ENCODE measurements at places on chromosomes 12 and 14.

GRCh38 chr12:7716381-7716780 is 5.1 kb downstream of the DPPA3 start:
- no peak for DNase-seq

- DNase-seq = no peak
Measured at GRCh38 chr12:48691826-48692487, 9.9 kb upstream of the KANSL2 start.

GRCh38 chr14:95258754-95259593 is 60.7 kb downstream of the CLMN start:
- no peak for DNase-seq

DNA sequence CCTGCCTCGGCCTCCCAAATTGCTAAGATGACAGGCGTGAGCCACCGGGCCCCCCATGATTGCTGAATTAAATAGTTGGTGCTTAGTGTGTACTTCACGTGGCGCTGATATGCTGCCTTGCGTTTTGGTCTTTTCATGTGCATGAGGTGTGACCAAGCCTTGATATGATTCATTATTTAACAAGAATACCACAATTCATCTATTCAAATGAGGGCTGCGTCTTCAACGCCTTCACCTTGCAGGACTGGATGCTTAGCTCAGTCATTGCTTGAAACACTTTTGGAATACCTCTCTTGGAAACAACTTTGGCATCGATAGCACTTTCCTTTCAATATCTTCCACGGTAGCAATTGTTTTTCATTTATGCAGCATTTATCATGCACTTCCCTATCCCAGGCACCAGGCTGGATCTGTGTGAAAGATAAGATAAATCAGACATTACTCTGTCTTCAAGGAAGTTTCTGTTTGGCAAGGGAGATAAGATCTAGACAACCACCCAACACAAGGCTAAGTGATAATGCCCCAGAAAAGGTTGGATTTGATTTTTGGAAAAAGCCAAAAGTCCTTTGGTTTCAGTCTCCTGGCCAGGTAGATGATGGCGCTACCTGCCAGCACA is 1.3 kb upstream of the TEAD4 start:
- DNase-seq = no peak

DNA sequence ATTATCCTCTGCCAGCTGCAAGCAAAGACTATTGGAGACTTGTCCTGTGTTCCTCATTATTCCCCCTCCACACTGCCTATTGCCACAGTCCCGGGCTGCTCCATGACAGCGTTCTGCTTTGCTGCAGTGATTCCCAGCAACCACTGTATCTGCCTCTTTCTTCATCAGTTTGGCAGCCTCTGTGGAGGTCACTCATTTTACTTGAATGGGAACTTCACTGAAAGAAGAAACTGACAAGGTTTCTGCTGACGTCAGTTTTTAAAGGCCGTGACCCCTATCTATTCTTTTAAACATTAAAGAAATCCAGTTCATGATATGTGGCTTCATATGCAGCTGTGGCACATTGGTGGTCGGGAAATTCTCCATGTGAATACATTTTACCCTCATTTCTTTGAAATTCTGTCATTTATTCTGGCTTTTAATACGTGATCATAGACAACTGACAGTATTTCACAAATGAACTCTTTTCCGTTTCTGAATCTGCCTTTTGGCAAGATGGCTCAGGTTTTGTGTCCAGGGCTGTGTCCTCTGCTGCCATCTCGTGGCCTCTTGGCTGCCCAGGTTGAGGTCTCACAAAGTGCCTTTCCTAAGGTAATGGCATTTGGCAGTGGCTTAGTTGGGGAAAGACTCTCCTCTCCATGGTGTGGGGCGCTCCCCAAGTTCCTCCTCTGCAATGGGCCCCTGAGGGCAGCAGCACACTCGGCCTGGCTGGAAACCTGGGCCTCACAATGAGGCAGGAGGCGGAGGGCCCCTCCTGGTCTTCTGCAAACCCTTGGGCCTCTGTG is 5.8 kb downstream of the TMEM253 start:
- peak; percentile 67 for DNase-seq

DNA sequence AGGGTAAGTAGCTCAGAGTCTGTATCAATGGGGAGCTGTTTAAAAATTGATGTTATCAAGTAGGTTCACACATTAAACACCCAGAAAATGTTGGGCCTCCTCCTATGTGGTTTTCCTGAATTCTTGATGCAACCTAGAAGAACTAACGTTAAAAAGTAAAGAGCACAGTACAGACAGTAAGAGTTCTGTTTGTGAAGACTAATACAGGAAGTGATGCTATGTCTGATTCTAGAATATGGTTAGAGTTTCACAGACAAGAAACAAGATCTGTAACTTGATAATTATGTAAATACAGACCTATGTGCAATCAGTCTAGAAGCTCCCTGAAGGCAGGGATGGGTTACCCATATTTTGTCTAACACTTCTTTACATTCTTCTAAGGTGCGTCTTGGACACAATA is 214.9 kb upstream of the BTG1 start:
- DNase-seq = no peak

DNA sequence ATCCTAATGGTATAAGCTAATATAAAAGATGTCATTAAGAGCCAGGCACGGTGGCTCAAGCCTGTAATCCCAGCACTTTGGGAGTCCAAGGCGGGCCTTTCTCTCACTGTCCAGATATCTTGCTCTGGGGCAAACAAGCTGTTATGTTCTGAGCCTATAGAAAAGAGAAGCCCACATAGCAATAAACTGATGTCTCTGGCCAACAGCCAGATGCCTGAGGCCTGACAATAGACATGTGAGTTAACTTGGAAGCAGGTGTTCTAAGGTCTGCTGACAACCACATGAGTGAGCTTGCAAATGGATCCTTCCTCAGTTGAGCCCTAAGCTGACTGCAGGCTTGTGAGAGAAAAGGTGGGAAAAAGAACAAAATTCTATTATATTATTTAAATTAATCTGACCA is 25.0 kb downstream of the YAF2 start:
- DNase-seq = no peak

DNA sequence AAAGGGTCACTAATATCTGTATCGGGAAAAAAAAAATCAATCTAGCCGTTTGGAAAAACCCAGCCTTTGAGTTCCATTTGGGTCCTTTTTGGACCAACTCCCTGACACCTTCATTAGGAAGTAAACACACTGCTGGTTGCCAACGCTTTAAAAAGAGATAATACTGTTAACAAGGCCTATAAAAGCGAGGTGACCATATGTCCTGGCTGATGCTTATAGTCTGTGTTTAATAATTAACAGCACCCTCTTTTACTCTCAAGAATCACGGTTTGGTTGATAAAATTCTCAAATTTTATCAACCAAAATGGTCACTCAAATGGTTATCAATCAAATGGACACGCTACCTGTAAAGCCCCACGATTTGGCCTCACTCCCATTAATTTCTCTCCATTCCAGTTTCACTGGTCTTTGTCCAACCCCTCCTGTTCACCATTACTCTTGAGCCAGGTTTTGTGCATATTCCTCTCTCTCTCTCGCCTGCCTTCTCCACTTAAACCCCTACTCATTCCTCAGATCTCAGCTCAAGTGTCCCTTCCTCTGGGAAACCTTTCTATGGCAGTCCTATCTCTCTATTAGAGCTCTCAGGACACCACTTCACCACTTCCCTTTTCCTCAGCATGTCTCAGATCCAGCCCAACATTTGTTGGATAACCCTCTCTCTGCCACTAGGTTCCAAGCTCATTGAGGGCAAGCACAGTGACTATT is 9.5 kb downstream of the BTG1 start:
- no peak for DNase-seq

DNA sequence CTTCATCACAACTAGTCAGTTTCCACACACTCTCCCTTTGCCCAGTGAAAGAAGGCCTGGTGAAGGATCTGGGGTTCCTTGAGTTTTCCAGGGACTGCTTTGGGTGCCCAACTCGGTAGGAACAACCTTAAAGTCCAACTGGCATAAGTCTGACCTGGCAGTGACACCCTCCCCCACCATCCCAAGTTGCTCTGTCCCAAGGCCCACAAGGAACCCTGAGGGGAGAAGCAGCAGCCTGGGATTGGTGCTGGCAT is 1.6 kb downstream of the KMT2D start:
- DNase-seq = no peak

GRCh38 chr12:16612647-16613046 is 6.7 kb upstream of the LMO3 start:
- no peak for DNase-seq

DNA sequence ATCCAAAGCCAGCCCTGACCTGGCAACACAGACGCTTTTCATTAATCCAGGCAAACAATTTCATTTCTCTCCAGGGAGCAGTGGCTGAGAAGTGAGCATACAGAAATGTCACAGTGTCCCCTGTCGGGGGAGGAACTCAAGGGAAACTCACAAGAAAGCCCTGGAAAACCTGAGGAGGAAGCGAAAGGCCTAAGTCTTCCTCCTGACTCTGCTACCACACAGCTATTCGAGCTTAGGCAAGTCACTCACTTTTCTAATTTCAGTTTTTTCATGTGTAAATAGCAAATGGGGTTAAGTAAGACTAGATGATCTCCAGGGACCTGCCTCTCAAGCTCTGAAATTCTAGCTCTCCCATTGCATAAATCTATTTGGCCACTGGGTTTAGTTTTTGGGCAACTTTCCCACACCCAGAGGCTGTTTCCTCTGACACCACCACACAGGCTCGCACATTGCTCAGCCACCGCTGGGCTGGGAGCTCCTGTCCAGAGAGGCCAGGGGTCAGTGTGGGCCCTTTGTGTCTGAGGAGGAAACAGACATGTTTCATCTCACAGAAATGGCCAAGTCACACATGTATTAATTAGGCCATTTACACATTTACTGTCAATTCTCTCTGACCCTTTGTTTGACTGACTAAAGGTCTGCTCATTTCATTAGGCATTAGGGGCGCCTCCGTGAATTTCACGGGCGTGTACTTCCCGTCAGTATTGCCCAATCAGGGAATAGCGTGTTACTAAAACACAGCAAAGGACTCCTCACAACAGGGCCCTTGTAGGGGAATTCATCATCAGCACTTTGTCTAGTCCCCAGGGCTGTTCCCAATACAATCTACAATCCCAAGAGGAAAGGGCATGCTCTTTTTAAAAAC is 9.8 kb upstream of the PNMA1 start:
- peak; percentile 93 for DNase-seq

DNA sequence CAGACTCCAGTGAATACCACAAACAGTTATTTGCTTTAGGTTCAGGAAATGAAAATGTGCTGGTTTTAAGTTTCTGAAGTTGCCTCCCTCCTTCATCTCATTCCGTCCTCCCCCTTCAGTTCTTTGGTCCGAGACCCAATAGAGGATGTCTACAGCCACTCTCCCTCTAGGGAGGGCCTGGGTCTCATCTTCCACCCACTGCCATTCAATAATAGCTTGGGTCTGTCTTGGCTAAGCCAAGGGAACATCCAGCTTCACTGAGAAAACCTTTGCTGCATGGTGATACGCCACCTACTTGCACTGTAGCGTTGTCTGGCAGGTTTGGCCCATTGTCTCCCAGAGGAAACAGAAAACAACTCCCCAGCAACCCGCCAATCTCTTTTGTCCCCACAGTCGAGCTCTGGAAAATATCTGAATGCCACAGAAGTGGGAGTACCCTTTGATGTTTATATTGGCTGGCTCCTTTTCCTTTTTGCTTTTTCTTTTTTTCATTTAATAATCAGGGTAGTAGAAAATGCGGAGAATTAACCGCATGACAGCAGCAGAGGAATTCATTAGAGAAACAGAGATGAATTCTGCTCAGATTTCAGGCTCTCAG is 380.1 kb downstream of the RAD51B start:
- no peak for DNase-seq

DNA sequence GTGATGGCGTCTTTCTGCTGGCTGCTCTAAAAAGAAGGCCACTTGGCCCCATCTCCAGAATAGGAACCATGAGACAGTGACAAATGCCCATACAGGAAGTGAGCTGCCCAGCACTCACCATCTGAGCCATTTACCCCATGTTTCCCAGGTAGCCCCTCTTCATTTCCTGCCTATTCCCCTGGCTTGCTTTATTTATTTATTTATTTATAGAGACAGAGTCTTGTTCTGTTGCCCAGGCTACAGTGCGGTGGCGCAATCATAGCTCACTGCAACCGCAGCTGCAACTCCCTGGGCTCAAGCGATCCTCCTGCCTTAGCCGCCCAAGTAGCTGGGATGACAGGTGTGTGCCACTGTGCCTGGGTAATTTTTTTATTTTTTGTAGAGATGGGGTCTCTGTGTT is 71.2 kb downstream of the RIN3 start:
- no peak for DNase-seq

- DNase-seq = no peak
Measured at GRCh38 chr12:75792687-75793086, 238.9 kb downstream of the PHLDA1 start.

DNA sequence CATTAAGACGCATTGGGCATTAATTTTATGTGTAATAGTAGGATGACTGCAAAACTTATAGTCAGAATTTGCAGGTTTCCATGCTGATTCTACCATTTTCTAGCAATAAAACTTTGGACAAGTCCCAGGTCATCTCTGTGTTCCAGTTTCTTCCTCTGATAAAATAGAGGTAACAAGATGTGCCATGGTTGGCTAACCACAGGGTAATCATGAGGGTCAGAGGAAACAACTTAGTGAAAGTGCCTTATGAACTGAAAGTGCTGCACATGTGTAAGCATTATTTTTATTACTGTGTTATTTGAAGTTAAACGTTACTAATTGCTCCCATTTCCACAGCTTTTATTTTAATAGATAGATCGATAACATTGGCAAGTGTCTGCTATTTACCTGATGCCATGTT is 21.1 kb downstream of the SMCO2 start:
- DNase-seq = no peak

DNA sequence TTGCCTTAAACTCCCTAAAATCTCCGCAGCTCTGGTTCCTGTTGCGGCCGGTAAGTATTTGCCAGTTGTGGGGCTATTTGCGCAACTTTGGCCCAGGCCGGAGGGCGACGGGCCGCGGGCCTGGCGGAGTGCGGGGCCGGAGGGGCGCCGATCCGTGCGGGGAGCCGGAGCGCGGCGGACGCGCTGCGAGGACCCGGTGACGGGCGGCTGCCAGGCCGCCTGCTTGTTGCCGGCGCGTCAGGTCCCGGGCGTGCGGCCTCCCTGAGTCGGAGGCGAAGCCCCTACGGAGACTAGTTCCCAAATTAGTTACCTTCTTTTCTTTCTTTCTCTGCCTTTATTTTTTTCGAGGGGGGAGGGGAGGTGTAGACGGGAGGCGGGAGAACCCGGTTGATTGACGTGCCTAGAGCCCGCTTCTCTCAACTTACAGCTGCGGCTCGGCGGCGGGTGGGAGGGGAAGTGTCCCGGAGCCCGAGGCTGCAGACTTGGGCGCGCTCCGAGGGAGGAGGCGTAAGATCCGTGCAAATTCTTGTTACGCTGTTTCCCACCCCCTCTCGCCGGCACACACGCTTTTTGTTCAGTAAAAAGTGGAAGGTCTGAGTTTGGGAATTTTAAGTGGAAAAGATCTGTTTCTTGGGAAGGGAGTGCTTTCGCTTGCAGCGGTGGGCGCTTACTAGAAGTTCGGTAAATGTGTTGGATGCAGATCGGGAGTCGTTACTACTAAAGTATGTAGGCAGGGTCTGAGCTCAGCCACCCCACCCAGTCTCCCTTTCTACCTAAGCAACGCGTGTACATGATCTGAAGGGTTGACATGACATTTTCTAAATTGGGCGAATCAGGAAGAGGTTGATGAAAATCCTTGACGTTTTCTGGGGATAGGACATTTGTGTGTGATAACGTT is 576 bp downstream of the ZBTB1 start:
- DNase-seq = peak; percentile 54
